ENCODE measurements at places on chromosomes 1 and 21. TPM values are rescaled to one million over a fixed set of nuclear protein-coding genes. Genes with fewer than 3 reads are reported as not detected.

Gene DCDC2B
- not detected for total RNA-seq

GRCh38 chr1:54229281-54229891, 29.4 kb downstream of the MRPL37 start:
- DNase-seq, result no peak

Gene ZBTB17
- total RNA-seq, result 38.5 TPM

DNA sequence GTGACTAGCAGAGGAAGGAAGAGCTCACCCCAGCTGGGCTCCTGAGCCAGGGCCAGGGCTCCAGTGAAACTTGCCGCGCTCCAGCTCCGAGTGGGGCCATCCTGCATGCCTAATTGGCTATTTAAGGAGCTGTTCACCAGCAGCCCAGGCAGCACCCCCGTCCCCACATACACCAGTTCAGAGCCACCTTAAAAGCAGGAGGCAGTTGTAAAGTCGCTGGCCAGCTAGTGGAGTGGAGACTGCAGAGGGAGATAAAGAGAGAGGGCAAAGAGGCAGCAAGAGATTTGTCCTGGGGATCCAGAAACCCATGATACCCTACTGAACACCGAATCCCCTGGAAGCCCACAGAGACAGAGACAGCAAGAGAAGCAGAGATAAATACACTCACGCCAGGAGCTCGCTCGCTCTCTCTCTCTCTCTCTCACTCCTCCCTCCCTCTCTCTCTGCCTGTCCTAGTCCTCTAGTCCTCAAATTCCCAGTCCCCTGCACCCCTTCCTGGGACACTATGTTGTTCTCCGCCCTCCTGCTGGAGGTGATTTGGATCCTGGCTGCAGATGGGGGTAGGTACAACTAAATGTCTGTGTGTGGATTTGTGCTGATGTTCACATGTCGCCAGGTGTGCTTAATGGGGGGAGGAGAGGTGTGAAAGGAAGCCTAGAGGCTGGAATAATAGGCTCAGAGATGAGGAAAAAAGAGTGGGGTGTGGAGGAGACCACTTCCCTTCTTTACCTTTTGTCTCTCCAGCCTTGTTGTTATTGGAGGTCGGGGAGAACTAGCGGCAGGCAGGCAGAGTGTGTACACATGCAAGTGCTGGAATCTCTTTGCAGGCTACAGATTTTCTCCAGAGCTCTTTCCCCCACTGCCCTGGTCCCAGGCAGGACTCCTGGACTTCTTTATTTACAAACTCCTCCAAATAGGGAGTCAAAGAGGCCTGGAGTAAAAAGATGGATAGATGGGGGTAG, at the start of gene CA14:
Gene CA14 (plus strand): TSS at position 151 of the 962 bp plus-strand sequence. CDS start 355 bp downstream, at position 506.
- DNase-seq, result no peak

DNA sequence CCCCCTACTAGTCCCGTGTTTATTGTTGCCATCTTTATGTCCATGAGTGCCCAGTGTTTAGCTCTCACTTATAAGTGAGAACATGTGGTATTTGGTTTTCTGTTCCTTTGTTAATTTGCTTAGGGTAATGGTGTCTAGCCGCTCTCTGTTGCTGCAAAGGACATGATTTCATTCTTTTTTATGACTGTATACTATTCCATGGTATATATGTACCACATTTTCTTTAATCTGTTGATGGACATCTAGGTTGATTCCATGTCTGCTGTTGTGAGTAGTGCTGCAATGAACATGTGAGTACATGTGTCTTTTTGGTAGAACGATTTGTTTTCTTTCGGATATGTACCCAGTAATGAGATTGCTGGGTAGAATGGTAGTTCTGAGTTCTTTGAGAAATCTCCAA, 44.2 kb upstream of the METTL18 start:
- no peak for DNase-seq

Gene SPRR2F
- total RNA-seq, result 2.5 TPM

DNA sequence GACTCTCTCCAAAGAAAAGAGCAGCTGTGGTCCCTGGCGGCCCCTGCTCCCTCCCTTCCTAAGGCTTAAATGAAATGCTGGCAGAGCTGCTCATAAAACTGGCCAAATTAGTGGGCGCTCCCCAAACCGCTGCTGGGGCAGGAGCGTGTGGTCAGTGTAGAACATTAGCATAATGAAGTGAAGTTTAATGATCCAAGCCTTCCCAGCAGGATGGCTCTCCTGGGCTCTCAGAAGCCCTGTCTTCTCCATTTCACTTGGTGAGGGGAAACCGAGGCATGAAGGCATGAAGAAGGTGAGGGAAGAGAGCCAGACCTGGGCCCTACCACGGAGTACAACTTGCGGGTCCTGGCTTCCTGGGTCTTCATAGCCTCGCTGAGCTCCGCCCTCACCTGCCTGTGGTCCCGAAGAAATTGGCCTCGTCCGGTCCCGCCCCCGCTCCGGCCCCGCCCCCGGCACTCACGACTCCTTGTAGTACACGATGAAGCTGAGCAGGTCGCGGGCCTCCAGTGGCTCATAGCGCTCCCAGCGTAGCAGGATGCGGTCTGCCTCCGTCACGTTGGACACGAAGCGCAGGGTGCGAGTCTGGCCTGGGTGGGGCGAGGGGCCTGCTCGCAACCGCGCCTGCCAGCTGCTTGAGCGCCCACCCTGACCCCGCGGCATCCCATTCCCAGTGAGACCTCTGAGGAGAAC, 10.3 kb downstream of the INSRR start:
- DNase-seq, result no peak

- DNase-seq, result no peak
Measured at GRCh38 chr1:81681601-81682266, 119.0 kb upstream of the ADGRL2 start.

GRCh38 chr1:194629011-194629410, 1442.6 kb upstream of the B3GALT2 start:
- no peak for DNase-seq

DNA sequence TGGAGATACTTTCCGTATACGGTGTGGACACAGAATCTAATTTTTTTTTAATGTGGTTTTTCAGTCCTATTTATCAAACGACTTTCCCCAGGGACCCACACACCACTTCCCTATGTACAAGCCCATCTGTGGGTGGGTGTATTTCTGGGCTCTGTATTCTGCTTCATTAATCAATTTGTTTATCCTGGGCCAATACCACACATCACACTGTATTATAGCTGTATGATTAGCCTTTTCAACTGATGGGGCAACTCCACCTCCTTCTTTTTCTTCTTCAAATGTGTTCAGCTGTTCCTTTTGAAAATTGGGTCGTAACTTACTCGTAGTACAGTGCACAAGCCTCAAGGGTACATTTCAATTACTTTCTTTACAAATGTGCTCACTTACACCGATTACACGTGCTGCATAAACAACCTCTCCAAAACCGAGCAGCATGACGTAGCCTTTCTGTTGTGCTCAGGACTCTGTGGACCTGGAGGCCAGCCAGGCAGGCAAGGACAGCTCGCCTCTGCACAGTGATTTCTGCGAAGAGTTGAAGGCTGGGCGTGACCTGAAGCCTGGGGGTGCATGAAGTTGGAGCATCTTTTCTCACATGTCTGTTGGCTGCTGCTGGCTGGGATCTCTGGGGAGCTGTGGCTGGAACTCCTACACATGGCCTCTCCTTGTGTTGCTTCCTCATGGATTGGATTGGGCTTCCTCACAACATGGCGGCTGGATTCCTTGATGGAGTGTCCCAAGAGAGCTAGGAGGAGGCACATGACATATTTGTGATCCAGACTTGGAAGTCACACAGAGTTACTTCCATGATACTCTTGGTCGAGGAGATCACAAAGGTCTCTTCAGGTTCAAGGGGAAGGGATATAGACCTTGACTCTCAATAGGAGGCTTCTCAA, 126.5 kb downstream of the CRYAA start:
- no peak for DNase-seq

DNA sequence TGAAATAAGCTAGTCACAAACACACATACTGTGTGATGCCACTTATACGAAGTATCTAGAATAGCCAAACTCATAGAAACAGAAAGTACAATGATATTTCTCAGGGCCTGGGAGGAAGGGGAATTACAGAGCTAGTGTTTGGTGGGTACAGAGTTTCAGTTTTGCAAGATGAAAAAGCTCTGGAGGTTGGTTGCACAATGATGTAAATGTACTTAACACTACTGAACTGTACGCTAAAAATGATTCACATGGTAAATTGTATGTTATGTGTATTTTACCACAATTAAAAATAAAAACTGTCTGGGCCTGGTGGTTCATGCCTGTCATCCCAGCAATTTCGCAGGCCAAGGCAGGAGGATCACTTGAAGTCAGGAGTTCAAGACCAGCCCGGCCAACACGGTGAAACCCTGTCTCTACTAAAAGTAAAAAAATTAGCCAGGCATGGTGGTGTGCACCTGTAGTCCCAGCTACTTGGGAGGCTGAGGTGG, 15.3 kb upstream of the FHAD1 start:
- DNase-seq, result no peak

Gene KCNK2
- total RNA-seq, result 2.5 TPM

DNA sequence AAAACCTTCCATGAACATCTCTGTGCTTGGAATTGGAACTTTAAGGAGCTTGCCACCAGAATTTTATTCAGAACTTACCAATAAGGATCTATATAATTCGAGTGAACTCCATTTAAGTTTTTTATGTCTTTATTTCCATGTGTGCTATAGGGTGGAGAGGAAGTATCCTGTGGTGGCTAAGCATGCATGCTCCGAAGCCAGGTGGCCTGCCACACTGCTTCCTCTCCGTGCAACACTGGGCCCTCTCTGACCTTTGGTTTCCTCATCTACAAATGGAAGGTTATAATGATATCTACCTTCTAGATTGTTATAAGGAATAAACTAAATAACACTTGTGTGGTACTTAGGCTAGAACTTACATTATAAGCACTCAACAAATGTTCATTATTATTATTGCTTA, 382.1 kb downstream of the PTPRC start:
- no peak for DNase-seq

Gene GOLT1A
- total RNA-seq, result not detected

DNA sequence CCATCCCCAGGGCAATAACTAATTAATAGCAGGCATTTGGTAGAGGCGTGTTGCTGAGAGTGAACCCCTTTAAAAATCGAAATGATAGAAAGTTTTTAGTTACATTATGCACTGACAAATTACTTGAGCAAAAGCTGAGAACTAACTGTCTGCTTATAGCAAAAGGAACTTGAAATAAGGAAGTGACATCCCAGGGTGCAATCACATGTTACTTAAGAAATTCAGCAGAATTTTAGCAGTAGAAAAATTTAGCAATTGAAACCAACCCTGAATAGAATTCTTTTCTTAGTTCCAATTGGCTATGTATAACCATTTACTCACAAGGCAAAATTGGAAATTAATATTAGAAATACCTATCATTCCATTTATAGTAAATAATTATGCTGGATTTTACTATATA, 139.5 kb upstream of the SAMSN1 start:
- no peak for DNase-seq

GRCh38 chr1:19909392-19909791, 14.0 kb downstream of the PLA2G2E start:
- DNase-seq, result no peak

Gene NUF2
- 2.0 TPM for total RNA-seq

Gene LCE3D
- 57.5 TPM for total RNA-seq

Gene UTS2
- total RNA-seq, result 5.4 TPM

GRCh38 chr1:30610917-30611316, 112.5 kb downstream of the MATN1 start:
- DNase-seq, result peak; percentile 54

GRCh38 chr1:203138066-203138465, 10.5 kb downstream of the ADORA1 start:
- DNase-seq, result no peak

DNA sequence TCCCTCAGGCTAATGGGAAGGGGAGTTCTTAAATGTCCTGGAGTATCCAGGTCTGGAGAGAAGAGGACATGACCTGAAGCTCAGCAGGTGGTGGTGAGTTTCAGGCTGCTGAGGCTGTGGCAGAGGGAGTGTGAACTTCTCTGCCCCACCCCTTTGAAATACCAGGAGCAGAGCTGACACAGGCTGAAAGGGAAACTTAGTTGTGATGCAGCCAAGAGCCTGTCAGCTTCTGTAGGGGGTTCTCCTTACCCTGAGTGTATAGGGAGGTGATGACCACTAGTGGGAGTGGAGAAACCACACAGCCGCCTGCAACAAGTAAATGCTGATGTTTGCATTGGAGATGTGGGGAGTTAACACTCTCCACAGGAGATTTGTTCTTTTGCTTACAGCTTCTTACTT, 152.3 kb downstream of the FCRL5 start:
- DNase-seq, result no peak

Gene OR2T1
- total RNA-seq, result not detected

Gene CNR2
- not detected for total RNA-seq

- no peak for DNase-seq
Measured at GRCh38 chr1:198444792-198445191, 95.7 kb downstream of the ATP6V1G3 start.

DNA sequence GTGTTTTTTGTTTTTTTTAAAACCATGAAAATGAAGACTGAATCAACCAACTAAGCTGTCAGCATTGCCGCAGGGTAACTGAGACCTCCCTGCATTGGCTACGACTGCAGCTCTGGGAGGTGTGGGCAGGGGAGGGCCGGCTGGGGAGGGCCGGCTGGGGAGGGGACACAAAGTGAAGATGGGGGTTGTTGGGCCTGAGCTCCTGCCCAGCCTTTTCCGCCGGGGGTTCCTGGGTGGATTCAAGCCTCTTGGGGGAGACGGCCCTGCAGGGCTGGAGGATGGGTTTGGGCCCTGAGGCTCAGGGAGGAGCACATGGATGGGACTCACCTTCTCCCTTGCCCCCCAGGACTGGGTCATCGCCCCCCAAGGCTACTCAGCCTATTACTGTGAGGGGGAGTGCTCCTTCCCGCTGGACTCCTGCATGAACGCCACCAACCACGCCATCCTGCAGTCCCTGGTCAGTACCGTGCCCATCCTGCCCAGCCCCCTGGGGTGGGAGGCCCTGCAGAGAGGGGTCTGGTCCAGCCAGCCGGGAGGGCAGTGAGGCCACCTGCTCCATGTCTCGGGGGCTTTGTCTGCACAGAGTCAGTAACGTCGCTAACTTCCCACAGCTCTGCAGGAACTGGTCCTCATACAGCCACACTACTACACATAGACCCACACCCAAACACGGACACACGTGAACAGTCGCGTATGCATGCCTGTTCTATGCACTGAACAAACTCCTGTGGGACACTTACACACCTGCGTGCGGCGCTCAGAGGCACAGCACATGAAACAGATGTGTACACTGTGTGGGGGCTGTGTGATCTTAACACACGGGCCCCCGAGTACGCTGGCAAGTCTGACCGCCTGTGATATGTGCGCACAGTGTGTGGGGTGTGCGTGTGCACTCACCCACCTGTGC, 31.5 kb downstream of the BMP8A start:
- DNase-seq, result peak; percentile 95

DNA sequence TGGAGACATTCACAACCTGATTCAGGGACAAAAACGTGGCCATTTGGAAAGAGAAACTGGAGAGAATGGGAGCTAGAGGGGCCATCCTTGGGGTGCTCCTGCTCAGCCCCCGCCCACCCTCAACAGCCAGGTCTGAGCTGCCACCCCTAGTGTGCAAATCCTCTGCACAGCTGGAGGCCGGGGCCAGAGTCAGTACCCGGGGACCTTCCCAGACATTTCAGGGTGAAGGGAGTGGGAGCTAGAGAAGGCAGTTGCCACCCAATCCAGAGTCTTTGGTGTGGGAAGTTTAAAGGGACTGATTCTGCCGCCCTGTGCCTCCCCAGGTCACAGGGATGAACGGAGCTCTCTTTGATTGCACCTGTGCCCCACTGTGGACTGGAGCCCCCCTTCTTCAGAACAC, 397.4 kb downstream of the MATN1 start:
- no peak for DNase-seq

GRCh38 chr1:175388285-175388684, 195.7 kb upstream of the KIAA0040 start:
- DNase-seq, result no peak

GRCh38 chr21:30256100-30256499, 26.6 kb downstream of the KRTAP24-1 start:
- no peak for DNase-seq

Data from vagina (tissue), 2 donors.